Kidney epithelial cell (primary cell): ENCODE measurements at places on chromosomes 16 and 17.

DNA sequence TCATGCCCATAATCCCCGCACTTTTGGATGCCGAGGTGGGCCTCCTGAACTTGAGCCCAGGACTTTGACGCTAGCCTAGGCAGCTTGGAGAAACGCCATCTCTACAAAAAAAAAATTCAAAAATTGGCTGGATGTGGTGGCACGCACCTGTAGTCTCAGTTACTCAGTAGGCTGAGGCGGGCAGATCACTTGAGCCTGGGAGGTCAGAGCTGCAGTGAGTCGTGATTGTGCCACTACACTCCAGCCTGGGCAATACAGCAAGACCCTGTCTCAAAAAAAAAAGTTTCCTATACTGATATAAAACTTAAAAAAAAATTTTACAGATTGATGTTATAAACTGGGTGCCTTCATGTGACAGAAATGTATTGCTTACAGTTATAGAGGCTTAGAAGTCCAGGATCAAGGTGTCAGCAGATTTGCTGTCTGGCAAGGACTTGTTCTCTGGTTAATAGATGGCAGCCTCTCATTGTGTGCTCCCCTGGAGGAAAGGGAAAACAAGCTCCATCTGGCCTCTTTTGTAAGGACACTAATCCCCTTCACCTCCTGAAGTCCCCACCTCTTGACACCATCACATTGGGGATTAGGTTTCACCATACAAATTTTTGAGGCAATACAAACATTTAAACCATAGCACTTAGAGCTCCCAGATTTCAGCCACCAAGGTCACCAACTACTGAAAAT, 8.5 kb upstream of the CES3 start:
- no peak for DNase-seq

DNA sequence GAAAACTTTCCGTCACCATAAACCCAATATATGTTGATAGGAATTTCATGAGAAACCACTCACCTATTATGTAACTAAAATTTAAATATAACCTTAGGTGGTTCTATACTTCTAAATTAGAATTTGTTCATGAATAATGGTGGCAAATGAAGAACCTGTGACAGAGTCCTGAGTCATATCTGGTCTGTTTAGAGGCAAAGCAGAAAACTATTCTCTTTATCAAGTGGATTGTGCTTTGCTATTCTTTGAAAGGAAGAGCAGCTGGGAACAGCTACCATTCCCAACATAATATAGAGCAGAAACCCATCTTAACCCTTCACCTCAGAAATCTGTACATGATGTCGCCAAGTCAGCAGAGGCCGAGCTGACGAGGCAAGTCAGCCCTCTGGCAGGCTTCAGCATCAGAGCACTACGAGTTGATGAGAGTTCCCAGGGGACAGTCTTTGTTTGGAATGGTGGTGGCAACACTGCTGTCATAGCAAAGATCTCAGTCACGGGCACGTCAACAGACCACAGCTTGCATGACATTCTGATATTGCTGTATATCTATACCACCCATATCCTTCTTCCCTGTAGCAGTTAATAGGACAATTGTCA, 631.9 kb upstream of the CA10 start:
- DNase-seq, result no peak

- no peak for DNase-seq
Measured at GRCh38 chr16:84874983-84875382, 55.2 kb downstream of the CRISPLD2 start.

DNA sequence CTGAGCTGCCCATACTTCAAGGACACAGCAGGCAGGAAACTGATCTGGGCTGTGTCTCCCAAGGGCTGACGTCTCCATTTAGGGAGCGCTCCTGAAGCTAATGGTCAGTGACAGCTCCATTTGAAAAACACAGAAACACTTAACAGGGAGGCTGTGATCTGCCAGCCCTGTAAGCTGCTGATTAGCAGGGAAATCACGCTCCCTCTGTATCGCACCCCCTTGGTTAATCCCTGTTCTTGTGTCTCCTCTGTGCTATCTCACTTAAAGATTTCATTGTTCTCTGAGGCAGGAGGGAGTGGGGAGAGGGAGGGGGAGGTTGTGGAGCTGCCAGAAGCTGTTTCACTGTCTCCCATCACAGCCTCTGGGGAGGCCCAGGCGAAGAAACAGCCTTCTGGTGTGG, 47.4 kb upstream of the CACNG3 start:
- DNase-seq, result no peak

DNA sequence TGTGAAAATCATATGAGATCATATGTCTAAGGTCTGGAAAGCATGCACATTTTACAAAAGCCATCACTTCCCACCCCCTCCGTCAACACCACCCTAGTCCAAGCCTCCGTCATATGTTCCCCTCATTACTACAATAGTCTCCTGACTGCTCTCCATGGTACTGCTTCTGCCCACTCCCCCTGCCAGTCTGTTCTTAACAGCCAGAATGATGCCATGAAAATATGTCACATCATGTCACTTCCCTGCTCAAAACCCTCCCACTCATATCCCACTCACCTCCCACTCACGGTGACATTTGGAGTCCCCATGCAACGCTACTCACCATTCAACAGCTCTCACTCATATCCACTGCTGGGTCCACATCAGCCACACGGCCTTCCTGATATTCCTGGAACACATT, 432.3 kb downstream of the XYLT1 start:
- no peak for DNase-seq

DNA sequence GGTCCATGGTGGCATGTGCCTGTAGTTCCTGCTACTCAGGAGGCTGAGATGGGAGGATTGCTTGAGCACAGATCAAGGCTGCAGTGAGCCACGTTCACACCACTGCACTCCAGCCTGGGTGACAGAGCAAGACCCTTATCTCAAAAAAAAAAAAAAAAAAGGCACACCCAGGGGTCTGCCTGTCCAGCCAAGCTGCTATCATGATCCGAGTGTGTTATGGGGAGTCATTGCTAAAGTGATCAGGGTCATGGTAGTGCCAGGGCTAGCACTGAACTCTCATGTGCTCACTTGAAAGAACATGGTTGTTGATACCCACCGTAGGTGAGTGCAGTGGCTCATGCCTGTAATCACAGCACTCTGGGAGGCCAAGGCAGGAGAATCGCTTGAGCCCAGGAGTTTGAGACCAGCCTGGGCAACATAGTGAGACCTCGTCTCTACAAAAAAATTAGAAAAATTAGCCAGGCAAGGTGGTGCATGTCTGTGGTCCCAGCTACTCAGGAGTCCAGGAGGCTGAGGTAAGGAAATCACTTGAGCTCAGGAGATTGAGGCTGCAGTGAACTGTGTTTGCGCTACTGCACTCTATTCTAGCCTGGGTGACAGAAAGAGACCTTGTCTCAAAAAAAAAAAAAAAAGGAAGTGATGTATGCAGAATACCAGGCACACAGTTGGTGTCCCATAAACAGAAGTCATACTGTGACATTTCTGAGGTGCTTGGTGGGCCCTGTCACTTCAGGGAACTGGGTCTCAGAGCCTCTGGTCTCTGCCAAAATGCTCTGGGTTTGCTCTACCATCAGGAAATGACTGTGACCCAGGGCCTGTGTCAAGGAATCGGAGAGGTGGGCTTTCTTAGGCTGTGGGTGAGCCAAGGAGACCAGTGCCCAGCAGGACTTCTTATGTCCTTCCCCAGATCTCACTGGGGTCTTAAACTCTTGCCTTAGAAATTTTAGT, 2.2 kb downstream of the PRM1 start:
- no peak for DNase-seq

DNA sequence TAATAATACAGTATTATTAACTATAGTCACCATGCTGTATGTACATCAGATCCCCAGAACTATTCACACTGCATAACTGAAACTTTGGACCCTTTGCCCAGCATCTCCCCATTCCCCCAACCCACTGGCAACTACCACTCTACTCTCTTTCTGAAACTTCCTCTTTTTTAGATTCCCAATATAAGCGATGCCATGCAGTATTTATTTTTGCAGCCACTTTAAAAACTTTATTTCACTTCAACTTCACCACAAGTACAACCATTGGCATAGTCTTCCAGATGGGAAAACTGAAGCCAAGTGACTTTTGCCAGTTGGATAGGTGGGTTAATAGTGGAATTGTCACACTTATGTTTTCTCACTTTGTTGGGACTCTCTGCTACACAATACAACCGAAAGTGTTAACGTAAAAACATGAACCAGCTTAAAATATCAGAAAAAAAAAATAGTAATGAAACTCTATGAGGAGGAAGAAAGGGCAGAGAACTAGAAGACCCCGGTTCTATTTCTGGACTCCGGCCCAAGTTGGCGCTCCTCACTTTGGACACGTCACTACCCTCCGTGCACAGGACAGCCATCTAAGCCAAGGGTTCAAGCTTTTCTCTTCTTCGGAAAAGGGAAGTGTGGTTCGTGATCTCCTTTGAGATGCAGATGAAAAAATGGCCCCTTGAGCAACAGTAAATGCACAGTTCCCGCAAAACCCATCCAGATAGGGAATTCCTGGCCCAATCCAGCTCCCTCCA, 743 bp downstream of the SHCBP1 start:
- DNase-seq, result no peak

- no peak for DNase-seq
Measured at GRCh38 chr17:8436169-8436843, 622 bp downstream of the NDEL1 start.

GRCh38 chr16:55836158-55836611, 3.3 kb upstream of the CES1 start:
- no peak for DNase-seq

- peak; percentile 49 for DNase-seq
Measured at GRCh38 chr17:50952013-50952412, 85.9 kb upstream of the TOB1 start.

- no peak for DNase-seq
Measured at GRCh38 chr16:53626161-53626560, 77.5 kb downstream of the RPGRIP1L start.

- DNase-seq, result no peak
Measured at GRCh38 chr17:40157973-40158372, 17.6 kb downstream of the CASC3 start.

GRCh38 chr17:57602896-57603295, 142.2 kb downstream of the CCDC182 start:
- no peak for DNase-seq

DNA sequence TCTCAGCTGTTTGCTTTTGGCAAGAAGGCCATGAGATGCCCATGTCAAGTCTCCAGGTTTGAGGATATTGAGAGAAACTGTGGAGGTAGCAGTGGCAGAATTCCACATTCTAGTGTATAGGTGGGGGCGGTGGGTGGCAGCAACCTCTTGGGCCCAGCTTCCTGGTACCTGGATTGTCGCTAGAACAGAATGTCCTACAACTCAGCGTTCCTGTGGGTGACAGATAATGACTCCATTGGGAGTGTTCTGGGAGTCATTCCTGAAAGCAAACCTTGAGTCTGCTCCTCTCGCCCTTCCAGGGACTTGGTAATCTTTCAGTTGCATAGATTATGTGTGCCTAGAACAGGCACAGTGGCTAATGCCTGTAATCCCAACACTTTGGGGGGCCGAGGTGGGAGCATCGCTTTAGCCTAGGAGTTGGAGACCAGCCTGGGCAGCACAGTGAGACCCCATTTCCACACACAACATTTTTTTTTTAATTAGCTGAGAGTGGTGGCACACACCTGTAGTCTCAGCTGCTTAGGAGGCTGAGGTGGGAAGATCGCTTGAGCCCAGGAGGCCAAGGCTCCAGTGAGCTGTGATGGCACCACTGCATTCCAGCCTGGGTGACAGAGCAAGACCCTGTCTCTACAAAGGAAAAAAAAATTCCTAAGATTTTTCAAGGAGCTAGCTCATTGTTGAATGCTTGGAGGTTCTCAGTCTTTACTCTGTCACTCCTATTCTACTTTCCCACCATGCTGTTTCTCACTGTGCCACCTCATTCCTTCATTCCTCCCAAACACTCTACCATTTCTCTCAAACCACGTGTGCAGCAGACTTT, 37.9 kb upstream of the METTL16 start:
- no peak for DNase-seq
